ENCODE measurements at places on chromosomes 13 and 19. TPM values are rescaled to one million over a fixed set of nuclear protein-coding genes. Genes with fewer than 3 reads are reported as not detected.

The SLC17A7 gene
- total RNA-seq, result 1.6 TPM

The ZNF723 gene
- not detected for total RNA-seq

The LGALS14 gene
- not detected for total RNA-seq

The GGACT gene
- total RNA-seq, result 0.98 TPM

The ZFP14 gene
- 0.67 TPM for total RNA-seq

The LILRB5 gene
- 3.2 TPM for total RNA-seq

The SHC2 gene
- 2.1 TPM for total RNA-seq

The ODAD3 gene
- not detected for total RNA-seq

The TNFSF13B gene
- total RNA-seq, result 0.62 TPM

Measured in gastrocnemius medialis (tissue), 4 donors.